ENCODE measurements at places on chromosomes 2 and 18. TPM values are rescaled to one million over a fixed set of nuclear protein-coding genes. Genes with fewer than 3 reads are reported as not detected.

CFC1 gene
- total RNA-seq: 0.41 TPM

BMPR2 gene
- total RNA-seq: 74.6 TPM

CCDC74B gene
- total RNA-seq: 5.7 TPM

NT5DC4 gene
- not detected for total RNA-seq

UGT1A5 gene
- total RNA-seq: not detected

AQP12B gene
- total RNA-seq: not detected

IMMT gene
- total RNA-seq: 43.6 TPM

Data from frontal cortex (tissue), 4 donors.